Activated T-helper 1 cell treated with anti-CD3 and anti-CD28 coated beads, Interleukin-2, amount 50 U/mL, for 16 hours (primary cell): ENCODE measurements at places on chromosomes 5 and 9.

DNA sequence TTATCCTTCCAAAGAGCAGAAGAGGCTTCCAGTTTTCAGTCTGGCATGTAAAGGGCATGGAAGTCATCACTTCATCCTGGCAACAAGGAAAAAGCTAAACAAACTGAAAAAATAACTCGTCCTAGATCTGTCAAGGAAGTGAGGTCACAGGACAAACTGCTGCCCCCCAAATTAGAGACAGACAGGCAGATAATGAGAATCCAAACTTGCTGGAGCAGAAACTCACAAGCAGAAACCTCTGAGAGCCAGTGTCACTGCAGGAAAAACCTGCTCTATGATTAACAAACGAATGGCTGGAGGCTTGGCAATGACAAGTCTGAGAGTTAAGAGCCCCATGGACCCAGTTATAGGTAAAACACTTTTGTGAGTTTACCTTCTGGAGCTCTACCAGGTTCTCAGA lies 18.9 kb upstream of the MLANA start:
- DNase-seq: no peak

DNA sequence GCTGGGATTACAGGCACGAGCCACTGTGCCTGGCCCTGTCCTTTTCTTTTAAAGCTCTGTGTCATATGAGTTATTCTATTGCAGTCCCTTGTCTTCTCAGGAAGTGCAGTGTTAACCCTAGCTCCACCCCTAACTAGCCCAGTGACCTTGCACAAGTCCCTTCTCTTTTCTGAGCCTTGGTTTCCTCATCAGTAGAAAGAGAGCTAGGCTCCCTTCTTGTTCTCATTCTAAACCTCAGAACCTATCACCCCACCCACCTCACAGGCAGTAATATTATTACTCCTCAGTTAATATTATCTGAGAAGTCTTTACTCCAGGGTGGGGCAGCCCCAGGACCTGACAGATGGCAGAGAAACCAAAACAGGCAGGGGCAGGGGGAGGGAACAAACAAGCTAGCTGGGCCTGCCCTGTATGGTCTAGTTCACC lies 7.2 kb downstream of the CYFIP2 start:
- DNase-seq: no peak

- no peak for DNase-seq
These were observed 12.9 kb upstream of the MOB3B start for GRCh38 chr9:27542508-27542907.

DNA sequence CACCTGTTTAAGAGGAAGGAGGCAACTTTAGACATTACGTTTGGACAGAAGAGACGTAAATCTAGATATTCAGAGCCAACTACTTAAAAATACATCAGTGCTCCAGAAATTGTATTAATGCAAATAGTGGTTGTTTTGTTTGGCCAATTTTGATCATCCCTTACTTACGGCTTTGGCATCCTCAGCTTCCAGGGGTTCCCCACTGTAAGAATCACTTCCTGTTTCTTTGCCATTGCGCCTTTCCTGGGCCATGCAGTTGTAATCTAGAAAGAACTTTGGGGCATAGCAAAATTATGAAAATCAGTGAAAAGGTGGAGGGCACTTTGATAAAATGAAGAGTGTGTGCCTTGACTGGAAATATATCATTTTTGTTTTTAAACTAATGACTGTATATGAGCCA lies 537.2 kb upstream of the TLE4 start:
- no peak for DNase-seq

- no peak for DNase-seq
These were observed 782 bp upstream of the CDC20B start for GRCh38 chr5:55173687-55174230.

- no peak for DNase-seq
These were observed 39.7 kb downstream of the ROPN1L start for GRCh38 chr5:10481241-10481935.

DNA sequence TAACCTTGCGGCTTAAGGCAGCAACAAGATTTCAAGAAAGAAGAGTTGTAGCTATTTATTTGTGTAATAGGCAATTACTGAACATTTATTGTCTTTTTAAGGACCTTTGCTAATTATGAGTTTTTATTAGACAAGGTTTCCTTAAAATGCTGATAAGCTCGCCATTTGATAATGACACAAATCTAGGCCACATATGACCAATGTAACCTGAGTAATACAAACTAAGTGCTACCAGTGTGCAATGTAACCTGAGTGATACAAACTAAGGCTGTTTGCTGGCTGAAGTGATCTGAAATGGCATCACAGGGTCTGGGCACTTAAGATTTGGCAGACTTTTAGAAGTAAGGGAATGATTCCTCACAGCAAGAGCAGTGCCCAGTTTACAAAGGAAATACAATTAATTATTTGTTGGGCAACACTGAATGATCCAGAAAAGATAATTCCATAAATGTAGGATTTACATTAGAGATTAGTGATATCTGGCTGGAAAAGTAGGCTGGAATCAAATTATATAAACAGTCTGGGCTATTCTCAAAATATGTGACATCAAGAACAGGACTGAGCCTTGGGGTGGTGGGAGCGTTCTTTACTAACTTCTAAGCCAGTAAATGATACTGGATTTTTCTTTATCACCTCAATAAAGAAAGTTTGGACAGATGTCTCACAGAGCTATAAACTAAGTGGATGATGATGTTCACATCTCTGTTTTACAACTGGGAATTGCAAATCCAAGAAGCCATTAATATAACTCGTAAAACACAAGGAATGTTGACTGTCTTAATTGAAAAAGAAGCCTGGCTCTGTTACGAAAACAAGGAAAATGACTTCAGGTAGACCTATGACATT lies 54.8 kb downstream of the MRPS27 start:
- DNase-seq: no peak
